Endothelial cell of umbilical vein (primary cell): ENCODE measurements at places on chromosomes 2 and 18.

GRCh38 chr18:23825978-23826405 is 136.7 kb downstream of the LAMA3 start:
- DNase-seq, result peak; percentile 89

DNA sequence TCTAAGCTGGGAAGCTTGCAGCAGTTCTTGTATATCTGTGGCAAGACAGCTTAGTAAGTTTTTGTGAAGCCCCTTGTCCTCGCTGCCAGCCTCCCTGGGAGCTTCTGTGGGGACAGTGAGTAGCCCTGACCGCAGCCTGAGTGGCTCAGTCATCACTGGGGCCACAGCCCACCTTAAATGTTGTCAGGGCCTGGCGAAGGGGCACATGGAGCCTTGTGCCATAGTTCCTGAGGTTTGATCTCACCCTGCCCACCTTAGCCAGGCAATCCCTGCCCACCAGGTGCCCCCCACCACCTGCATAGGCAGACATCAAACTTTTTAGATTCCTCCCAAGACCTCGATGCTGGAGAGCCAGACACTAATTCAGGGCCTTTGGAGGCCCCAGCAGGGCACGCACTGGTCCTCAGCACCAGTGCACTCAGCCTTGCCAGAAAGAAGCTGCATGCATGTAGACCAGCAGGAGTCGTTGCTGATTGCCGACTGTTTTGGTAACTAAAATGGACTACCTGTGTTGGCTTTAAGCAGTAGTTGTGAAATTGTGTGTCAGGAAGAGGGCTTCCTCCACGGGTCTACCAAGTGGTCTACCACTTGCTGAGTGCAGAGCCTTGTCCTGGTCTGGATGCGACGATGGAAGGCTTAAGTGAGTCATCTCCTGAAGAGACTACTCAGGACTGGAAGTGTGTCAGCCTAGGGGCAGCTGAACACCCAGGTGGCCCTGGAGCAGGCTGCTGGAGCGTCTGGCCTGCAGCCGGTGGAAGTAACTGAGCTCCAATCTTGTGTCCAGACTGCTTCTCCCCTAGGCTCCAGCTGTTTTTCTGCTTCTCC is 233.1 kb downstream of the SEPTIN10 start:
- DNase-seq, result peak; percentile 13

- peak; percentile 44 for DNase-seq
These were observed 2.1 kb downstream of the NCKAP1 start for GRCh38 chr2:183035954-183036669.

DNA sequence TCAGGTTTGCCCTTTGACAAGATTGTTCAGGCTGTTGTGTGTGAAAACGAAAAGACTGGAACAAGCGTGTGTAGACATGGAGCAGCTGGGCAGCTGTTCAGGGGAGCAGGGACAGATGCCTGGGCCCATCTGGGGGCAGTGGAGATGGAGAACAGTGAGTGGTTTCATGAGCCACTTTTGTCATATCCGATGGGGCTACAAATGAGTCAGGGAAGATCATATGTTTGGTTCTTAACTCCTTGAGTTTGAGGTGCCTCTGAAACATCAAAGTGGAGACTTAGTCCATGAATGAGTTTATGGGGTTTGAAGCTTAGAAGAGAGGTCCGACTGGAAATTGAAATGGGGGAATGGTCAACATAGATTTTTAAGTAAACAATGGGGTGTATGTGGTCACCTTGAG is 9.3 kb upstream of the PLB1 start:
- DNase-seq, result no peak

- no peak for DNase-seq
These were observed 39.6 kb downstream of the MYCN start for GRCh38 chr2:15979759-15980604.

- DNase-seq, result no peak
These were observed 40.5 kb upstream of the CXXC1 start for GRCh38 chr18:50327983-50328382.
